Psoas muscle (tissue), 8 donors: ENCODE measurements at places on chromosomes 3 and 15. TPM values are rescaled to one million over a fixed set of nuclear protein-coding genes. Genes with fewer than 3 reads are reported as not detected.

Gene CCR2
- 0.36 TPM for total RNA-seq

DNA sequence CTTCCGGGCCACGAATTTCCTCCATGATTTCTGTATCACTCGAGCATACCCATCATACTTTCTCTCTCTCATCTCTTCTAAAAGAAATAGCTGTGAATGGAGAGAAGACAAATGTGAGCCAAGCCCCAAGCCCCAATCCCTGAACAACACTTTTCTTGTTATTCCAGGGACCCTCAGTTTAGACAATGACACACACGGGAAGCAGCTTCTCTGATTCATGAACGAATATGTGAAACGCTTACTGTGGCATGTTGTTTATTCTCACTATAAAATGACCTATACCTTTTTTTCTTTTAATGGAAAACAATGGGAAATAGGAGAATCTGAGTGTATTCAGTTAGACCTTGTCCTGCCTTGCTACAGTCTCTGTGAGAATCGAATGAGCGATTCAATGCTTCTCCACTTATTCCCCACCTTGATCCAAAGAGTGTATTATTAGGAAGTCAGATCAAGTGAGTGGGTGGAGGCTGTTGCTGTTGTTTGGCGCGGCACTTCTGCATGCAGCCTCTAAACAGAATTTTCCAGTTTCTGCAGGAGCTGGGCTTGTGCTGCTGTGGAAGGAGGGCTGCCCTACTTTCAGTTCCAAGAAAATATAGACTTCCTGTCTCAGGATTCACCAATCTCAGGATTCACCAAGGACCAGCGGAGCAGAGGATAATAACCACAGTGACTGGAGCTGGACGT is 32.4 kb upstream of the LDHAL6B start:
- H3K36me3 ChIP-seq: no peaks in the 10 kb centered on the region
- H3K27me3 ChIP-seq: no peaks in the 10 kb centered on the region
- DNase-seq: no peak

- no peaks in the 10 kb centered on the region for H3K4me1 ChIP-seq
- H3K27ac ChIP-seq: no peak overlapping the region
- no peak overlapping the region for H3K4me3 ChIP-seq
- no peaks in the 10 kb centered on the region for H3K27me3 ChIP-seq
- H3K36me3 ChIP-seq: no peaks in the 10 kb centered on the region
Measured at GRCh38 chr3:172931746-172932285, 181.3 kb downstream of the ECT2 start.

GRCh38 chr15:84961707-84962106 is 19.9 kb upstream of the PDE8A start:
- no peaks in the 10 kb centered on the region for H3K27me3 ChIP-seq
- no peaks in the 10 kb centered on the region for H3K36me3 ChIP-seq
- H3K4me3 ChIP-seq: no peak overlapping the region

Gene GBE1
- total RNA-seq: 177 TPM

Gene ERC2
- total RNA-seq: not detected

- no peak for DNase-seq
- no peak overlapping the region for H3K4me3 ChIP-seq
- no peak overlapping the region for H3K27ac ChIP-seq
- no peaks in the 10 kb centered on the region for H3K27me3 ChIP-seq
- no peaks in the 10 kb centered on the region for H3K4me1 ChIP-seq
Measured at GRCh38 chr3:187236962-187237361, 39.7 kb downstream of the RTP1 start.

DNA sequence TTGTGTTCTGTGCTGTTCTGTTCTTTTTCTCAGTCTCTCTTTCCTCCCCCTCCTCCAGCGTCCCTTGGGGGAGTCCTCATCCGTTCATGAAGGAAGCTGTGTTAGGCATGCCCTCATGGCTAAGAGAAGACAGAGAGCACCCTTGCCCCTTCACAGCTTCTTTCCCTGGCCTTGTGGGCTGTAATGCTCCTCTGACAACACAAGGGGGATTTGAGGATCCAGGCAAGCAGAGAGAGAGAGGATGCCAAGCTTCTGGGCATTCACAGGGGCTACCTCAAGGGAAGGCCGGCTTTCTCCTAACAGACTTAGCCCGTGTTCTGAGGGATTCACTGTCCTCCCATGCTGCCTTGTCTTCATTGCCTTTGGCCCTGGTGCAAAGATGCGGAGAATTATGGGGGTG is 389.5 kb downstream of the LRTM1 start:
- H3K4me1 ChIP-seq: peaks cover 12% of the 10 kb centered on the region
- no peak overlapping the region for H3K27ac ChIP-seq
- no peaks in the 10 kb centered on the region for H3K27me3 ChIP-seq
